ENCODE measurements at places on chromosomes 2 and 18.

DNA sequence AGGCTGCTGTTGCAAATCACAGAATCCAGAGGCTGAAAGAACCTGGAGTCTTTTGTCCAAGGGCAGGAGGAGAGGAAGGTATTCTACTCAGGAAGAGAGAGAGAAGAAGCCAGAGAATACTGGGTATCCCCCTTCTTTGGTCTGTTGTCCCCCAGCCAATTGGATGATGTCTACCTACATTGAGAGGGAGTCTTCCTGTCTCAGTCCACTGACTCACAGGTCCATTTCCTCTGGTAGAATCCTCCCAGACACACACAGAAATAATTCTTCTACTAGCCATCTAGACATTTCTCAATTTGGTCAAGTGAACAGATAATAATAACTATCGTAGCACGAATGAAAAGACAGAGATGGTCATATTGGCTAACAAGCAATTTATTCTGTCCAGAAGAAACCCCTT, 416.4 kb upstream of the UBE2E3 start:
- DNase-seq: no peak

GRCh38 chr2:144914113-144914512, 394.2 kb upstream of the ZEB2 start:
- no peak for DNase-seq

DNA sequence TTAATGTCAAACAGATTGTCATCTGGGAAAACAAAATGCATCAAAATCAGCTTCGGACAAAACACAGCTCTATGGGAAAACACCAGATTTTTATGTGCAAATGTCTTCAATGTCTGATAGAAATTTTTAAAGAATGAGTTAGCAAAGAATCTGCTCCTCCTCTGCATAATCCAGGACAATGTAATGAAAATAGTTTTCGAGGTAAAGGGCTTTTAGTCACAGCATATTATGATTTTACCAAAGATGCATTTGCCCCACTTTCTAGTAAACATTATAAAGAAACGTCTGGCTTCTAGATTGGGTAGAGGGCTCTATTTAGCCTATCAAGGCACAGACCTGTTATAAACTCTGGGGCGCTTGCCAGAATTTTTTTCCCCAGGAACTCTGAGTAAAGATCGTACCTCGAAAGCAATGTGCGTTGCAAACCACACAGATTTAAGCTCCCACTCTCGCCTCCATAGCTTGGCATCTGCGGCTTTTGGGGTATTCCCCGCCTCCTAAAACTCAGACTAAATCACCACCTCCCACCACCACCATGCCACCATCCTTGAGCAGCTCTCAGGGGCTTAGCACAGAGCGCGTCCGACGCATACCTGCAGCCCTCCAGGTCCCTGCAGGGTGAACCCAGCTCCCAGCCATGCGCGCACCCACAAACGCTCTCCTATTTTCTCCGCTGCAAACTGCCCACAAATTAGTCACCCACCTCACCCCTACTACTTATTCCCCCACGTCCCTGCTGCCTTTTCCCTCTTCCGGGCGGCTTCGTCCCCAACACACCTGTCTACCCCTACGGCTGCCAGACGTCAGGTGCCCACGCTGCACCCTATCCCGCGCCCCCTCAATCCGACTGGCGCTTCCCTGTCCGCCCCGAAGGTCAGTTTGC, 829 bp downstream of the ACVR1C start:
- peak; percentile 46 for DNase-seq

DNA sequence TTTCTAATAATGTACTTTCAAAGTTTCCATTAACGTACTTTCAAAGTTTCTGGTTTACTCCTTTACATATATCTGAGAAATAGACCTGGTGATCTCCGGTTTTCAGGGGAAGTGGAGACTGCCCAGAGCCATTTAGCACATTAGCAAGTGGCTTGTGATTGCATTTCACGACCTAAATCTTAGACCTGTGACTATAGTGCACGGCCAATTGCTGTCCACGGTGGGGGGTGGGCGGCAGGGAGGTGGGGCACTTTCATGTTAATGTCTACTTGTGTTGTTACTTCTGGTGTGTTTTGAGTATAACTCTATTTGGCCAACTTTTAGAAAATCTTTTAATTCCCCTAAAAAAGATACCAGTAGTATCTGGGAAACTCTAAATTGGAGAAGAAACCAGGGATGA, 11.3 kb downstream of the GATA6 start:
- no peak for DNase-seq

DNA sequence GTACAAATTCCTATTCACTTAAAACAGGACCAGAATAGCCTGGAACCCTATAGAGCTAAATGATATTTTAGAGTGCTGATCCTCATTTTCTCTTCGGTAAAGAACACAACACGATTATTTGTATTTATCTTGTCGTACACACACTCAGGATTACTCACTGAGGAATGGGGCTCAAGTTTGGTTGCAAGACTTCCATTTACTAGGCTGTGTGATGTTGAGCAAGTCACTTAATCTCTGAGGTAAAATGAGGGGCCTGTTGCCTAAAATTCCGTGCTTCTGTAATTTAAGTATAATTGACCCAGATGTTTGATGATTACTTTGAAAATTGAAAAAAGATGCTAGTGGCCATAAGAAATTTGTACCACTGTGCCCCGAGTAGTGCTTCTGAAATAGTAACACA, 42.6 kb upstream of the MAP4K3 start:
- DNase-seq: no peak

- DNase-seq: no peak
Observed at GRCh38 chr2:176936410-176936809, 276.2 kb upstream of the HNRNPA3 start.

- DNase-seq: no peak
Observed at GRCh38 chr2:96396602-96397001, 61.0 kb downstream of the NCAPH start.
